ENCODE measurements at places on chromosomes 7 and 10.

- H3K36me3 ChIP-seq = peaks cover 10% of the 10 kb centered on the region
- no peaks in the 10 kb centered on the region for H3K27me3 ChIP-seq
- no peak overlapping the region for H3K4me3 ChIP-seq
- no peaks in the 10 kb centered on the region for H3K4me1 ChIP-seq
Measured at GRCh38 chr7:7802531-7802930, 84.1 kb upstream of the RPA3 start.

DNA sequence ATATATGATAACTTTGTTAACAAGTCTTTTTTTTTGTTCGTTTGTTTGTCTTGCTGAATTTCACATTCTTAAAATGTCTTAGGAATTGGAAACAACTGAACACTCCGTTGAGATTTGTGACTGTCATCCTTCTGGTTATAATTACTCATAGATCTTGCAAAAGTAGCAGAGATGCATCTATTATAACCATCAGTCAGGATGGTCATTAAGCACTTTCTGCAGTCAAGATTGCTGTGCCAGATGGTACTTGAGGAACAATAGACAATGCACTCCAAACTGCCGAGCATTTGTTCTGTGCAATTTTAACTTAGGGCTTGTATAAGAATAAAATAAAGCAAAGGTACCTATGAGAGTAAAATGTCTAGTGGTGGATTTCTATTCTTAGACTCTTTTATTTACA lies 710.1 kb upstream of the KCND2 start:
- H3K4me1 ChIP-seq = no peaks in the 10 kb centered on the region
- no peaks in the 10 kb centered on the region for H3K27me3 ChIP-seq
- no peak for DNase-seq
- no peak overlapping the region for H3K27ac ChIP-seq
- no peak overlapping the region for H3K4me3 ChIP-seq
- no peaks in the 10 kb centered on the region for H3K36me3 ChIP-seq

GRCh38 chr7:117951285-117951684 lies 78.0 kb upstream of the CTTNBP2 start:
- H3K27me3 ChIP-seq = no peaks in the 10 kb centered on the region
- H3K36me3 ChIP-seq = no peaks in the 10 kb centered on the region
- no peaks in the 10 kb centered on the region for H3K4me1 ChIP-seq
- DNase-seq = no peak

DNA sequence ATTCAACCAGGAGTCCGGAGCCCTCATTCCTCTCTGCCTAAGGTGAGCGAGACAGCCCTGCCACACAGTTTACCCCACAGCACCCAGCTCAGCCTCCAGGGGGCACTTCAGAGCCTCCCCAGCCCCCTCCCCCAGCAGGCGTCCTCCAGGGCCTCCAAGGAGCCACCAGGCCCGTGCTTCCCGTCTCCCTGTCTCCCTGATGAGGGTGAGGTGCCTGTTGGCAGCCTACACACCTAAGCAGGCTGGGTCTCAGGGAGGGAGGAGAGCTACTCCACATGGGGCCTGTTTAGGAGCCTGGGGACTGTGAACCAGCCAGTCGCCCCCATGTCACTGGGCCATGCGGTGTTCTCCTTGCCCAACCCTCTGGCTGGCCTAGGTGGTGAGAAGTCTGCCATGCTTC lies 28.9 kb upstream of the TRIM8 start:
- H3K36me3 ChIP-seq = peaks cover 28% of the 10 kb centered on the region
- H3K27ac ChIP-seq = no peak overlapping the region
- H3K4me1 ChIP-seq = peaks cover 24% of the 10 kb centered on the region

DNA sequence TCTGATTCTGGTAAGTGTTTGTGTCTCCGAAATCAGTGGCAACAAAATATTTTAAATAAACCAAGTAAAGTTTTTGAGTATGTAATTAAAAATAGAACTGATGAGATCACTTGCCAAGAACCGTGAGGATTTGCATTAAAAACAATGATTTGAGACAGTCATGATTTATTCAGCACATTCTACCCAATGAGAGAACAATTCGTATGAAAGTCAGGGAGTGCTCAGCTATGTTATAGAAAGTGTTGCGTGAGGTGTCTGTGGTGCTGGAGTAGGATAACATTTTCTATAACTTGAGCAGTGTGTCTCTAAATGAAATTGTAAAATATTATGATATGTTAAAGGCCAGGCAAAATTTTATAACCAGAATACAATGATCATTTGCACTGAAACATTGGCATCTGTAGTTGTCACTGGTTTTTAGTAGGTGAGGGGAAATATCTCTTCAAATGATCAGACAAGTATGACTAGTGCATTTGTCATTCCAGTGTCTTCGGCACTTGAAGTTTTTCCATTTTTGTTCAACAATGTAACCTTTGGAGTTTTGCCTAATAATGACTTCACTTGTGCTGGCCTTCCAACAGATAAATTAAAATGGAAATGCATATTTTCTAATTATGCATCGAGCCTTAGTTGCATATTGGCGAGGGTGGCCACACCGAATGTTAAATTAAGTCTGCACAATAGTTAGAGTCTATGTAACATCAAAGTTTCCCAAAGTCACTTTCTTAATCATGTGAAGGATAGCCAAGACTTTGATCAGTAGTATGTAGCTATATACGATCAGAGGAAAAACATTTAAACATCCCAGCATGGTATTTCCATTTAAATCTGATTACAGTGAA lies 335.9 kb downstream of the GFRA1 start:
- H3K4me3 ChIP-seq = no peak overlapping the region
- H3K4me1 ChIP-seq = no peaks in the 10 kb centered on the region
- DNase-seq = no peak
- H3K27ac ChIP-seq = no peak overlapping the region
- H3K36me3 ChIP-seq = no peaks in the 10 kb centered on the region
- no peaks in the 10 kb centered on the region for H3K27me3 ChIP-seq

DNA sequence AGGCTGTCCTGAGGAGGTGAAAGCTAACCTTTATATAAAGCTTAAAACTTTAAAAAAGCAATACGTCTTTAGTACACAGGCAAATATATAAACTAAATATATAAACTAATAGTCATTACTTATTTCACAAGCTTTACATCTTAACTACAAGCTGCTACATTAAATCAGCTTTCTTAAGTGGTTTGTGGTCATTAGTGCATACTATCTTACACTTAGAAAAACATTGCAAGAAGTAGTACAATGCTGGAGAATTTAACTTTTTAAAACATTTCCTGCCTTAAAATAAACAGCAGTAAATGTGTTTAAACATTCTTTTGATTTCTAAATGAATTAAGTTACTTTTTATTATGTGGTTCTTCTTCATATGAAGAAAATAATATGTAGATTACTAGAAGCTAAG lies 36.3 kb downstream of the MET start:
- no peak overlapping the region for H3K27ac ChIP-seq
- no peak for DNase-seq
- no peaks in the 10 kb centered on the region for H3K27me3 ChIP-seq
- peaks cover 3% of the 10 kb centered on the region for H3K4me1 ChIP-seq

GRCh38 chr10:44927352-44927751 lies 16.2 kb downstream of the TMEM72 start:
- no peaks in the 10 kb centered on the region for H3K4me1 ChIP-seq
- no peak overlapping the region for H3K4me3 ChIP-seq
- no peak for DNase-seq
- H3K36me3 ChIP-seq = no peaks in the 10 kb centered on the region

- H3K4me3 ChIP-seq = no peak overlapping the region
- H3K27me3 ChIP-seq = no peaks in the 10 kb centered on the region
- no peak overlapping the region for H3K27ac ChIP-seq
- no peaks in the 10 kb centered on the region for H3K4me1 ChIP-seq
- no peaks in the 10 kb centered on the region for H3K36me3 ChIP-seq
Measured at GRCh38 chr10:60073781-60074656, 167.7 kb upstream of the CCDC6 start.

DNA sequence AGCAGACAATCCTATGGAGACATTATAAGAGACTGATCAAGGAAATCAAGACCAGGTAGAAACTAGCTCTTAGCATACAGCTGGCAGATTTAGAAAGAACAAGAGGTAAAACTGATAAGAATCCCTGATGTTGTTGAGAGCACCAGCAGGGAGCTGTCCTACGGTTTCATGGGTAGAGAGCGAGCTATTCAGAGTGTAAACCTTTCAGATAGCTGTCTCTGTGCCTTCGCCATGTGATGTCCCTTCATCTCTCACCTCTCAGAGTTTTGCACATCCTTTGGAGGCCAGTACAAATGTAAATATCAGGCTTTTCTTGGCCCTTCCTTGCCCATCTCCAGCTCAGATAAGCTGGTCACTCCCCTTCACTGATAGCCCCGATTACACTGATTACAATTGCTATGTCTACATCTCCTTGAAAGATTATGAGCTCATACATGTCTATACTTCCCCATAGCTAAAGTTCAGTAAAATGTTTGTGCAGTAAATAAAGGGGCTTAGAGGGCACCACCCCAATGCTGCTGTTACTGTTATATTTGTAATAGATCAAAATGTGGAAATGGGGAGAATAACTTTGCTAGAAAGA lies 21.9 kb downstream of the THSD7A start:
- H3K27me3 ChIP-seq = no peaks in the 10 kb centered on the region
- H3K4me3 ChIP-seq = no peak overlapping the region
- no peak for DNase-seq
- no peaks in the 10 kb centered on the region for H3K4me1 ChIP-seq

DNA sequence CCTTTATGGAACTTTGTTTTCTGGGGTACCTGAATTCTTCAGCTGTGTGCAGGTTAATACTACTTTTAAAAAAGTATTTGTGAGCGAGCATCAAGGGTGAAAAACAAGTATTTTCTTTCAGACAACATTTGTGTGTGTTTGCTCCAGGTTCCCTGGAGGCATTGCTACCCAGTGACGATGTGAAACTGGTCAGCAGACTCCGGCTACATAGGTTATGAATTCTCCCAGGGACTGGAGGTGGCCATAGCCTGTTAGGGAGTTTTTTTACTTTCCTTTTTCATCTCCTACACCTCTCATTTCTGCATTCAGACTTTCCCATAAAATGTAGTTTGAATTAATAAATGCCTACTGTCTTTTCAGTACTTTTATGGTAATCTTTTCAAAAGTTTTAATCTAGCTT lies 7.6 kb downstream of the AKR1D1 start:
- H3K4me1 ChIP-seq = no peaks in the 10 kb centered on the region
- H3K27ac ChIP-seq = no peak overlapping the region
- no peak for DNase-seq
- no peaks in the 10 kb centered on the region for H3K27me3 ChIP-seq
- no peak overlapping the region for H3K4me3 ChIP-seq

DNA sequence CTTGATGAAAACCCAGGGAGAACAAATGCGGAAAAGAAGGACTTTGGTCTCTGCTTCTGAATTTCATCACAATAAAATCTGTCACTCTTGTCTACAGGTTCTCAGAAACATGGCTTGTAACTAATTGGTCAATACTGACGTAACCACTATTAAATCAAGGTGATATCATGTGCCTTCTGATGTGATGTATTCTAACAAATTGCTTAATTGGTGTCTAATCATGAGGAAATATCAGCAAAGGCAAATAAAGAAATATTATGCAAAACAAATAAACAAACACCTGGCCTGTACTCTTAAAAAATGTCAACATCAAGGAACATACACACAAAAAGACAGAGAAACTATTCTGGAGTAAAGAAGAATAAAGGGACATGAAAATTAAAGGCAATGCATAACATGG lies 1165.0 kb downstream of the NXPH1 start:
- no peaks in the 10 kb centered on the region for H3K27me3 ChIP-seq
- H3K36me3 ChIP-seq = no peaks in the 10 kb centered on the region
- no peaks in the 10 kb centered on the region for H3K4me1 ChIP-seq
- no peak overlapping the region for H3K27ac ChIP-seq
- no peak overlapping the region for H3K4me3 ChIP-seq

DNA sequence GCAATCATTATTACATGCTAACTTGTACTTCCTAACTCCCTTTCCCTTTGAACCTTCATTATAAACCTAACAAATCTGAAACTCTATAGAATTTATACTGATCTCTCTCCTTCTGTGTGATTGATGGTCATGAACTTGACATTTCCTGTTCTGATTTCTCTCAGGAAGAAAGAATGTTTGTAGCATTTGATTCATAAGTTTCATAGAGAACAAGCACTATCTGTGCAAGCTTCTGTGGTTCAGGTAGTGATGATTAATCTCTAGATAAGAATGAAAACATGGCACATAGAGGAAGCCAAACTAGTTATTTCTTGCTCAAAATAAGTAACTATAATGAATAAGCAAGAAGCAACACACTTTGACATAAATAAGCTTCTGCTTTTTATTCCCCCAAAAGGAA lies 34.2 kb downstream of the TFPI2 start:
- no peak for DNase-seq
- no peaks in the 10 kb centered on the region for H3K4me1 ChIP-seq
- no peaks in the 10 kb centered on the region for H3K36me3 ChIP-seq
- no peak overlapping the region for H3K4me3 ChIP-seq
- no peaks in the 10 kb centered on the region for H3K27me3 ChIP-seq

All from ascending aorta (tissue), 2 donors.